ENCODE measurements at places on chromosomes 5 and 9.
A peak's percentile ranks its signal among the peaks of the same experiment; 100 is the strongest.

DNA sequence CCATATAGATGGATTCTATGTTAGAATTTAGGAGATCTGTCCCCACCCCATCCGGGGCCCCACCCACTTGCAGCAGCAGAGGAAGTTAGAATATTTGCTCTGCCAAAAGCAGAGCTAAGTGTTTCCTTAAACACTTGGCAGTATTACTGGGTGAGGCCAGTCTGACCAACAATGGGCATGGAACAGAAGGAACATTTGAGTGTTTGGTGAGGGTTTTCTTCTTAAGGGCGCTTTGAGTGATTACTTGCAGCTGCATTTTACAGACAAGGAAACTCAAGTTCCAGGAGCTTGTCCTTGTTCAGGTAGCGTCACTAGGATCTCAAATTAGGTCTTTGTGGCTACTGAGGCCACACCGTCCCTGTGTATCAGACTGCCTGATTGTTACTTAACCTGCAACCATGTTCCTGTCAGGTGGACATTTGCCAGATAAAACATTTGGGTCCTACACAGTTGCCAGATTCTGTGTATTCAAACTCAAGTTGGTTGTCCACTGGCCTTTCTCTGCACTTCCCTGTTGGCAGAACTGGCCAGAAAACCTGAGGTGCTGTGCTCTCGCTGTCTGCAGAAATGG is 59.3 kb downstream of the SLC46A2 start:
- no peak for DNase-seq

- DNase-seq, result no peak
These were observed 181.5 kb upstream of the PIK3R1 start for GRCh38 chr5:68033961-68034571.

- DNase-seq, result peak; percentile 28
These were observed 13.9 kb upstream of the BASP1 start for GRCh38 chr5:17203329-17204132.

DNA sequence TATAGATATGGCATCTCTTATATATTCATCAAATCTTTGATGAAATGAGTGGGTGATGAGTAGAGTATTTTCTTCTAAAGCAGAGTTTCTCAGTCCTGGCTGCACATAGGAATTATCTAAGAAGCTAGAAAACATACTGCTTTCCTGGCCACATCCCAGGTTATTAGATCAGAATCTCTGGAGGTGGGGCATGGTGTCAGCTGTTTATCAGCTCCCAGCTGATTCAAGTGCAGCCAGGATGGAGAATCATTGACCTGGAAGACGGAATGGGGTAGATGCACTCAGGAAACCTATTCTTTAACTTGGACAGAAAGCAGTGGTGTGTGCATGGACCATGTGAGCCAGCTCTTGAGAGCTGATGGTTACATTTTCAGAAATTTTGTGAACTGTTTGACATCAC is 108.1 kb upstream of the IL6ST start:
- no peak for DNase-seq

- no peak for DNase-seq
These were observed 22.9 kb upstream of the ASS1 start for GRCh38 chr9:130421802-130422276.

All from NCI-H1048 (cell line).